ENCODE measurements at places on chromosomes 16 and 17.

DNA sequence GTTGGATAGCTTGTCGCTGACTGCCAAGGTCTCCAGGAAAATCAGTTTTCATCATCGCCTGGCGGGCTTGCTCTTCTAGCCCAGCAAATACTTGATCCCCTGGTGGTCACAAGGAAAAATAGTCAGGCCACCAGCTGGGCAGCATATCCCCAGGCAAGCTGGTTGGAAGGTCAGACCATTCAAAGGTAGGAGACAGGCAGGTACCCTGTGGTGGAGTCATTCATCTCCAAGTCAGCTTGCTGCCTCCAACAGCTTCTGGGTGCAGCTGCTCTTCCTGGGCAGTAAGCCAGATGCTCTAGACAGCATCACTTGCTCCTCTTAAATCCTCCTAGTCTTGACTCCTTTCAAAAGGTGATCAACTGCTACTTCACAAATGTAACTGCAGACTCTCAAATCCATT lies 16.0 kb downstream of the ZNF821 start:
- no peak for DNase-seq

GRCh38 chr16:7834771-7835431 lies 502.3 kb downstream of the RBFOX1 start:
- peak; percentile 59 for DNase-seq

GRCh38 chr17:43662413-43663141 lies 855 bp upstream of the MEOX1 start:
- no peak for DNase-seq

DNA sequence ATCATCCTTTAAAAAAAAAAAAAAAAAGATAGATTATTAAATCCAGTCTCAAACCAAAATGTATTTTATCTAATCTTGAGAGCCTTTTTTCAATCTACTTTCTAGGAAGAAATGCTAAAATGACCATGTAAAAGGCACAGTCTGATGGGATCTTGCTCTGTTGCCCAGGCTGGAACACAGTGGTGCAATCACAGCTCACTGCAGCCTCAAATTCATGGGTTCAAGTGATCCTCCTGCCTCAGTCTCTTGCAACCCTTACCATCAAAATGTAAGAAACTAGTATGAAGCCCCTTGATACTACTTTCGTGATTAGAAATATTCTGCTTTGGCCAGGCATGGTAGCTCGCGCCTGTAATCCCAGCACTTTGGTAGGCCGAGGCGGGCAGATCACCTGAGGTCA lies 70.8 kb downstream of the HELZ start:
- DNase-seq = no peak

DNA sequence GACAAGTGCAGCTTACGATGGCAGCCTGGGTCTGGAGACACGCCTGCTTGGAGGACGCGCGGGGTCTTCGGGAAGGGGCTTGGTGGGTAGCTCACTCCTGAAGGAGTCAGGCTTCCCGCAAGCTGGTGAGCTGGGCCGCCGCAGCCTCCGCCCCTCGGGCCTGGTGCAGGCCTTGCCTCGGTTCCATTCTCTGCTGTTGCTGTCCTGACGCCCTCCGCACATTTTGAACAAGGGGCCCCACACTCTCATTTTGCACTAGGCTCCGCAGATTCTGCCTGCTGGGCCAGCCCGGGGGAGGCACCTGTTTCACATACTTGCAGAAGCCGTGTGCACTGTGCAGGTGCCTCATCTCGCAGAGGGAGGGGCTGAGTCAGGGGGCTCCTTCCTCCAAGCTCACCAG lies 31.9 kb upstream of the CBX4 start:
- DNase-seq = no peak

GRCh38 chr17:5587438-5588032 lies 3.2 kb upstream of the NLRP1 start:
- DNase-seq = peak; percentile 60

GRCh38 chr17:4247361-4247970 lies 16.3 kb downstream of the ANKFY1 start:
- DNase-seq = peak; percentile 53

GRCh38 chr17:35088356-35088880 lies 24.9 kb upstream of the RFFL start:
- DNase-seq = peak; percentile 43

- no peak for DNase-seq
These were observed 19.0 kb upstream of the SMG1 start for GRCh38 chr16:18945233-18945632.

GRCh38 chr17:68937890-68938514 lies 17.2 kb downstream of the ABCA8 start:
- no peak for DNase-seq

DNA sequence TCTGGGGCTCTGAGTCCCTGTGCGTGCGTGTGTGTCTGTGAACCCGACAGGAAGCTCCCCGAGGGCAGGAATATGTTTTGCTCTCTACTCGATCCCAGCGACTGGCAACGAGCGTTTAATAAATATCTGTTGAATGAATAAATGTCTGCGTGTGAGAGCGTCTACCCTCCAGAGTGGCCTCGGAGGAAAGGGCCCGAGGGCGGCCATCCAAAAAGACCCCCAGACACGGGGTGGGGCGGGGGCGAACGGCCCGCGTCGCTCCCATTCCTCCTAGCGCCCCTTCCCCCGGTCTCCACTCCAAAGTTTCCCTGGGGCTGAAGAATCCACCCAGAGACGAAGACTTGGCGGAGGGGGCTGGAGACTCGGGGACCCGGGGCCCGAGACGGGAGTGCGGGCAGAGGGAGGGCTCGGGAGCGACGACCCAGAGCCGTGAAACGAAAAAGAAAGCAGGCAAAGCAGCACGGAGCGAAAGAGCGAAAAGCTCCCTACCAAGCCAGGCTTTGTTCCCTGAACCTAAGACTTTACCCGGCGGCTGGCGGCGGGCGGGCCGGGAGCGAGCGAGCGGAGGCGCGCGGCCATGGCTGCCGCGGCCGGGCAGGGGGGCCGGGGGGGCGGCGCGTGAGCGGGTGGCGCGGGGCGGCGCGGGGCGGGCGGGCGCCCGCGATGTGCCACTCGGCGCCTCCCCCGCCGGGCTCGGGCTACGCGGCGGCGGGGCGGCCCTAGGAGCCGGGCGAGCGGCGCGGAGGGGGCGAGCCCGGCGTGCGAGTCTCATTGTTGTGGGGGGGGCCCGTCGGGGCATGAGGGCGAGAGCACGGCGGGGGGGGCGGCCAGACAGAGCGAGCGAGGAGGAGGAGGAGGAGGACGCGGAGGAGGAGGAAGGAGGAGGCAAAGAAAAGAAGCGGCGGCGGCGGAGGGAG lies at the start of gene MLLT6:
Gene MLLT6, plus strand, starts transcription at position 668 of the 917 bp plus-strand sequence. CDS start 360 bp downstream, outside the sequence.
- peak; percentile 96 for DNase-seq
